ENCODE measurements at places on chromosomes 11 and 22.

DNA sequence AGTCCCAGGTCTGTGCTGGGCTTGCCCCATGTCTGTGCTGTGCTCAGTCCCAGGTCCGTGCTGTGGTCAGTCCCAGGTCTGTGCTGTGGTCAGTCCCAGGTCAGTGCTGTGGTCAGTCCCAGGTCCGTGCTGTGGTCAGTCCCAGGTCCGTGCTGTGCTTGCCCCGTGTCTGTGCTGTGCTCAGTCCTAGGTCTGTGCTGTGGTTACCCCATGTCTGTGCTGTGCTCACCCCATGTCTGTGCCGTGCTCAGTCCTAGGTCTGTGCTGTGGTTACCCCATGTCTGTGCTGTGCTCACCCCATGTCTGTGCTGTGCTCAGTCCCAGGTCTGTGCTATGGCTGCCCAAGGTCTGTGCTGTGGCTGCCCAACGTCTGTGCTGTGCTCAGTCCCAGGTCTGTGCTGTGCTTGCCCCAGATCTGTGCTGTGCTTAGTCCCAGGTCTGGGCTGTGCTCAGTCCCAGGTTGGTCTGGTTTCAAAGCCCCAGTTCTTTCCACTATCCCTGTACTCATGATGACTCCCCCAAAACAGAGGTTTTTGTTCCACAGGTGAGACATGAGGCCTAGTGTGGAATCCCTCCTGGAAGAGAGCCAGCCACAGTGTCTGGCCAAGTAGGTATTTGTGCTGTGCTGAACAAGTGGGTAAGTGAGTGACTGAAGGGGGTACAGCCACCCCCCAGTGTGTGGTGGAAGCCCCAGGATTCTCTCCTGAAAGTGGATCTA lies 34.8 kb downstream of the IRAG1 start:
- no peak for DNase-seq

DNA sequence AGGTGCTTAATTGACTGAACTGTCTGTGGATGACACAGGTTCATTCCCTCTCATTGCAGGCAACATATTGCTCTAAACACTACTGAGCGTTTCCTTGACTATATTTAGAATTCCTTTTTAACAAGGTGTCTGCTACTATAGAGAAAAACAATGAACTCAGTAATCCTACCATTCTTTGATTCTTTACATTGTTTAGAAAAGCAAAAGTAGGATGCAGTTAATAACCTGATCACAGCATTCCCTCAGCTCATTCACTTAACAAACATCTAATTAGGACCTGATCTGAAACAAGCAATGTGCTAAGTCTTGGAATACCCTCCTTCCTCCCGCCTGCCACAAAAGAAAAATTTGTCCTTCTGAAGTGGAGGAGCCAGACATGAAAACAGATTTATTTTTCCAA lies 313.1 kb downstream of the LRRC4C start:
- DNase-seq = no peak

DNA sequence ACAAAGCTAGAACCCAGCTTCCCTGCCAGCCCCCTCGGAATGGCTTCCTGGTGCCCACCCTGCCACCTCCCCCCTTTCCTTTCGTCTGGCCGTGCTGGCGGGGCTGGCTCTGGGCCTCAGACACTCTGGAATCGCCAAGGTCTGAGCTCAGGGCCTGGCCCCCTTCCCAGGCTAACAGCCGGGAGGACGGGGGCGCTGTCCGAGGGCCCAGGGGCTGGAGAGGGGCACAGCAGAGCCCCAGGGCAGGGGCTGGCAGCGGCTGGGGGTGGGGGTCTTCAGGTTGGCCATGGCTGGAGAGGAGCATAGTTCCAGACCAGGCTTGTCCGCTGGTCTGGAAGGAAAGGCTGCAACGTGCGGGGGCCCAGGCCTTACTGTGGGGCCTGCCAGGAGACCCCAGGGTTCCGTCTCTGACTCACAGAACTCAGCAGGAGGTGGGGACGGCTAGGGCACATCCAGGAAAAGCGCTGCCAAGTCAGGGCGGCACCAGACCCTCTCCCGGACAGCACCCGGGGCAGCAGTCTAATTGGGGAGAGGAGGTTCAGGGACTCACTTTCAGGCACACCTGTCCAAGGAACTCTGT lies 861 bp upstream of the LTBP3 start:
- peak; percentile 69 for DNase-seq

DNA sequence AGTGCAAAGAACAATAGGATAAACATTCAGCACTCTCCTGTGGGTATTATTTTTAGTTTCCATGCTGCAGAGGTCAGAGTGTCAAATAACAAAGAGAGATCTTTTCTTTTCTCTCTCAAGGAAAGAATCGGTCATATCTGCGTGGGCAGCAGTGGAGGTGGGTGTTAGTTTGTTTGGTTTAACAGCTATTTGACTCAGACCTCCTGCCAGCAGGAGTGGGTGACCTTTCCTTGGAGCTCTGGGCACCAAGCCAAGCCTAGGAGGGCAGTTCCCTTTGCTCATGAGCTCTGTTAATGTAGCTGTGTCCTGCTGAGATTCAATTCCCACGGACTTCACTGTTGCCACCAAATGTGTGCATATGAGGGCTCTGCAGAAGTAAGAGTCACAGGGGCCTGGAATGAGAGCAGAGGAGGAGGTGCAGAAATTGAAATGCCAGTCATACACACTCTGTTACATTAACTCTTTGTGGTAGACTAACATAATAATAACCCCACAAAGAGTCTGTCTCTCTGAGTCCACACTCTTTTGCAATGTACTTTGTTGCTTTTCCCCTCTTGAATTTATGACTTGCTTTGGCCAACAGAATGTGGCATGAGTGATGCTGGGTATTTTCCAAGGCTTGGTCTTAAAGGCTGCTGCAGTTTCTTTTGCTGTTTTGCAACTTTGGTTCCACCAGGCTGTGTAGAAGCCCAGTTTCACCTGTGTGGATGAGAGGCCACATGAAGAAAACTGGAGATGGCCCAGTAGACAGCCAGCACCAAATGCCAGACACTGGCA lies 76.0 kb upstream of the GRK3 start:
- DNase-seq = peak; percentile 80

- DNase-seq = peak; percentile 97
Observed at GRCh38 chr11:130400781-130401483, 27.5 kb downstream of the ADAMTS8 start.

Data from fibroblast of the aortic adventitia (primary cell).